ENCODE measurements at places on chromosomes 6 and 20. TPM values are rescaled to one million over a fixed set of nuclear protein-coding genes. Genes with fewer than 3 reads are reported as not detected.

The MAS1L gene
- not detected for total RNA-seq

DNA sequence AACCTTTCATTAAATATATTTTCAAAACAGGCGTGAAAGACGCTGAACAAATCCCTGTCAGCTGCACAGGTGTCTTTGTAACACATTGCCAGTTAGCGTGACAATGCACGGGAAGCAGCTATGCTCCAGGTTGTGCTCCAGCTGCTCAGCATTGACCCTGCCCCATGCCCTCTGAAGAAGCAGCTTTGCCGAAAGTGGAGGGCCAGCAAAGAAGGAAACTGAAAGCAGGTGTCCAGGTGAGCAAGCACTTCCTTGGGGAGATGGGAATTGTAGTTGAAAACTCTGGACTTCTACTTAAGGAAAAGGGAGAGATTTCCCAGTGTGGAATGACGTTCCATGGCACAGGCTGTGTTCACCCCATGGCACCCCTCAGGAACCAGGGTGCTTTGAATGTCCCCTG is 125.7 kb downstream of the TTLL2 start:
- no peak for DNase-seq

DNA sequence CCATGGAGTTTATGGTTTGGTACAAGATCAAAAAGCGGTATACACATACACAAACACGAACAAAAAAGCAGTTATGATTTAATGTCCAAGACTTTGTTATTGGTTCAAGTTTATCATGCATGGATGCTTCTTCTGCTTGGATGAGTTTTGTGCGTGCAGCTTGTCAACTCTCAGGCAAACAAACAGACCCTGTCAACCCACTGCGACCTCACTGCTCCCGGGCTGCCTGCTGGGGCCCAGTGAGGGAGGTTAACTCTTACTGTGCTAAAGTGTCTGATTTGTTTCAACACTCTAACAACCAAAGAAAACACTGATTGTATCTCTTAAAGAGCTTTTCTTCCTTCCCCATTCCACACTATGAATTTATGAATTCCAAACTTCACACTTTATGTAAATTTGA is 26.8 kb upstream of the DDR1 start:
- DNase-seq, result no peak

GRCh38 chr6:111418971-111419693 is 63.9 kb downstream of the REV3L start:
- no peak for DNase-seq

DNA sequence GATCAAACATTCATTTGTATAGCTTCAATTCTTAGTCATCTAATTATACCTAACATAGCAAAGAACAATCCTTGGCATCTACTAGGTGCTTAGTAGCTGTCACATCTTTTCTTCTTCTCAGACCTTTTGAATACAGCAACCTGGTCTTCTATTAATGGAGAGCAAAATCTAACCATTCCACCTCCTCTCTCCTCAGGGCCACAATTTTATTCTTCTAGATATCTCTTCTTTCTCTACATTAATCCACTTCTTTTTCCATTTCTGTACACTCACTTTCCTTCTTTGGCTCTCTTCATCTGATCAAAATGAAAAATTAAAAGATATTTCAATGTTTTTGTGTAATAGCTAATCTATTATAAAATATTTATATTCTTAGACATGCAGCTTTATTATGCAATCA is 9.0 kb upstream of the HLA-DOA start:
- DNase-seq, result no peak

DNA sequence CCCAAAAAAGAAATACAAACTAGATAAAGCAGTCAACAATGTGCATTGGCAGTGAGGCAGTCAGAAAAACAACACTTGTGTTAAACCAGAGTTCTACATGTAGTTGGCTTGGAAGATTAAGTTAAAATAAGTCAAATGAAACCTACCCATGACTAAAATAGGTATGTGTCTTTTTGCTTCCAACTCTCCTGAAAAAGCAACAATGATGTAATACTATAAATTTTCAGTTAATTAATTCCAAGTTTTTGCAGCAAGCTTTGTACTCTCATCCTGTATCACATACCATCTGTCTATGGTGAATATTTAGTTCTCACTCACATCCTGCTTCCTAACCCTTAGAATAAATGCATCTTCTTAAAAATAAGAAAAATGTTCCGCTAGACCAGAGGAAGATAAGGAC is 261.5 kb downstream of the KIF16B start:
- DNase-seq, result no peak

The ZNF311 gene
- 0.36 TPM for total RNA-seq

The NRSN1 gene
- not detected for total RNA-seq

- DNase-seq, result no peak
Measured at GRCh38 chr6:1709234-1709641, 99.5 kb downstream of the FOXC1 start.

DNA sequence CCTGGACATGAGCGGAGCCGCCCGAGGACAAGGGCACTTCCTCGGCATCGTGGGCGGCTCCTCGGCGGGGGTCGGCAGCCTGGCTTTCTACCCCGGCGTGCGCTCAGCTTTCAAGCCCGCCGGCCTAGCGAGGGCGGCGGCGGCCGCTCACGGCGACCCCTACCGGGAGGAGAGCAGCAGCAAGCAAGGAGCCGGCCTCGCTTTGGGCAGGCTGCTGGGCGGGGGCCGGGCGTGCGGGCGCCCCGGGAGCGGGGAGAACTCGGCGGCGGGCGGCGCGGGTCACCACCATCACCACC is 6.7 kb downstream of the PRDM13 start:
- no peak for DNase-seq

DNA sequence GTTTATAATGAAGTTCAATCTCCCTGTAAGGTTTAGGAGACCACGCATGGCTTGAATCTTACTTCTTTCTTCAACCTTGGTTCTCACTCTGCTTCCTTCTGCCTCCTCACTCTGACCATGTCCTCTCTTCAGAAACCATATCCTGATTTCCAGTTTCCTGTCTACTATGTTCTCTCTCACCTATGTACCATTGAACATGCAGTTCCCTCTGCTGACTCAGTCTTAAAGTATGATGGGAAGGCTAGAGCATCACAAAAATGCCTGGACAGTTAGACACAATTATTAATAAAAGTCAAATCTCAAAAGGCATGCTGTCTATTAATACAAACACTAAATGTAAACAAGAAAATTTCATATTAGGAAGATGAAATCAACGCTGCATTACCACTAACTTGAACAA is 151.6 kb downstream of the PRKN start:
- no peak for DNase-seq

The FBXO30 gene
- 7.2 TPM for total RNA-seq

- no peak for DNase-seq
Measured at GRCh38 chr6:137112067-137112355, 61.4 kb downstream of the IL22RA2 start.

The DSP gene
- total RNA-seq, result 11.6 TPM

The PBOV1 gene
- total RNA-seq, result not detected

GRCh38 chr6:157761331-157761921 is 61.6 kb upstream of the SNX9 start:
- DNase-seq, result no peak
